ENCODE measurements at places on chromosomes 2 and 18. TPM values are rescaled to one million over a fixed set of nuclear protein-coding genes. Genes with fewer than 3 reads are reported as not detected.

Gene ST8SIA3
- 53.5 TPM for total RNA-seq

Gene FAM168B
- total RNA-seq = 155 TPM

Gene TMEM198
- 13.8 TPM for total RNA-seq

Gene REG1A
- total RNA-seq = 0.46 TPM

Gene EVX2
- total RNA-seq = not detected

Gene RTN4
- 697 TPM for total RNA-seq

Gene SDC1
- total RNA-seq = 17.1 TPM

Gene DCDC2C
- total RNA-seq = 0.69 TPM

Gene ATP6V1C2
- 0.23 TPM for total RNA-seq

Gene PIGN
- 39.4 TPM for total RNA-seq

Gene LRP1B
- 78.0 TPM for total RNA-seq

Gene TANC1
- 16.6 TPM for total RNA-seq

Gene KCNG3
- total RNA-seq = 2.8 TPM

Gene ARHGAP25
- 2.3 TPM for total RNA-seq

Gene MFSD2B
- total RNA-seq = 0.92 TPM

Gene PAX3
- 0.69 TPM for total RNA-seq

Gene UBR3
- 127 TPM for total RNA-seq

Gene ZSWIM2
- total RNA-seq = 0.23 TPM

Gene SFXN5
- total RNA-seq = 36.0 TPM

Gene TMEM200C
- 10.6 TPM for total RNA-seq

Gene RFX8
- total RNA-seq = 1.2 TPM

Gene SERPINB10
- 0.46 TPM for total RNA-seq

Gene ANKRD53
- total RNA-seq = 0.92 TPM

Gene COL6A3
- total RNA-seq = 14.1 TPM

Gene ODC1
- total RNA-seq = 118 TPM

Gene UPP2
- total RNA-seq = 0.69 TPM

Gene TRABD2A
- total RNA-seq = 2.5 TPM

Gene CPS1
- 3.2 TPM for total RNA-seq

Gene LBX2
- not detected for total RNA-seq

Gene MTERF4
- 37.6 TPM for total RNA-seq

Gene PLGLB1
- total RNA-seq = 7.4 TPM

Gene MYO5B
- 6.5 TPM for total RNA-seq

Gene RETSAT
- 16.4 TPM for total RNA-seq

Gene GFPT1
- 104 TPM for total RNA-seq

Gene DNAJC10
- total RNA-seq = 71.7 TPM

Gene RUFY4
- 0.23 TPM for total RNA-seq

Gene MATN3
- 5.1 TPM for total RNA-seq

Gene GCKR
- total RNA-seq = 0.69 TPM

Gene TRAPPC8
- total RNA-seq = 79.4 TPM

Gene SCN1A
- 61.8 TPM for total RNA-seq

Gene BOLL
- 1.4 TPM for total RNA-seq

Gene IWS1
- total RNA-seq = 40.4 TPM

Gene PLCL1
- 26.5 TPM for total RNA-seq

Gene CD226
- 1.8 TPM for total RNA-seq

Gene CNGA3
- total RNA-seq = 6.0 TPM
